Kidney tubule cell (primary cell): ENCODE measurements at places on chromosomes 2 and 18.
A peak's percentile ranks its signal among the peaks of the same experiment; 100 is the strongest.

GRCh38 chr2:79393806-79394484, 118.9 kb upstream of the CTNNA2 start:
- DNase-seq, result peak; percentile 38

GRCh38 chr2:24793761-24794435, 673 bp downstream of the CENPO start:
- peak; percentile 46 for DNase-seq

DNA sequence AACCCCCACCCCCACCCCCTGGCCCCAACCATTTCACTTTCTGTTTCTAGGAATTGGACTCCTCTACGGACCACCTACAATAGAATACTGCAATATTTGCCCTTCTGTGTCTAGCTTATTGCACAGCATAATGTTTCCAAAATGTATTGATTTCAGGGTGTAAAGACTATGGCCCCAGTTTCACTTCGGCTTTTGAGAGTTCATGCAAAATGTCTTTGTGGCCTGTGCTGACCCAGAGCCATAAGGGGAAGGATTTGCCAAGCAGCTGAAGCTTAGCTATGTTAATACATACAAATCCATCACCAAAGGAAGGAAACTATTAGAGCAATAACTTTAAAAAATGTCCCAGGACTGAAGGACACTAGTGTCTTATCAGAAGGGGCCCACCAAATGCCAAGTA, 11.2 kb upstream of the ATP9B start:
- no peak for DNase-seq

DNA sequence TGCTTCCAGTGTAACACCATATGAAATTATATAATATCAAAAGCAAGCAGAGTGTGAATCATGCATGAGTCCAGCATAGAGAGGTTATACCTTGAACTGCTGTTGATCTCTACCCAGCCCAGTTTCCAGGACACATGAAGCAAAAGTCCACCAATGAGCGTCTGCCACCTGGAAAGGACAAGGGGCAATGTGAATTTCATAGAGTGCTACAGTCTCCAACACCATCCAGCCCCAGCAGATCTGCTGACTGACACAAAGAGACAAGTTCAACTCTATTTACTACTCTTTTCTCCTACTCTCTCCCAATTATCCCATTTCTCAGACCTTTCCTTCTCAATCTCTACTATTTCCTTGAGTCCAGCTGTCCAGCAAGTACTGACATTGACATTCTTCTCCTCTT, 31.8 kb upstream of the RIOK3 start:
- no peak for DNase-seq

GRCh38 chr2:38850045-38850444, 25.7 kb downstream of the DHX57 start:
- DNase-seq, result no peak

GRCh38 chr18:13175266-13175665, 43.3 kb upstream of the LDLRAD4 start:
- DNase-seq, result no peak

GRCh38 chr2:191018643-191019119, 4.7 kb upstream of the STAT1 start:
- peak; percentile 97 for DNase-seq

DNA sequence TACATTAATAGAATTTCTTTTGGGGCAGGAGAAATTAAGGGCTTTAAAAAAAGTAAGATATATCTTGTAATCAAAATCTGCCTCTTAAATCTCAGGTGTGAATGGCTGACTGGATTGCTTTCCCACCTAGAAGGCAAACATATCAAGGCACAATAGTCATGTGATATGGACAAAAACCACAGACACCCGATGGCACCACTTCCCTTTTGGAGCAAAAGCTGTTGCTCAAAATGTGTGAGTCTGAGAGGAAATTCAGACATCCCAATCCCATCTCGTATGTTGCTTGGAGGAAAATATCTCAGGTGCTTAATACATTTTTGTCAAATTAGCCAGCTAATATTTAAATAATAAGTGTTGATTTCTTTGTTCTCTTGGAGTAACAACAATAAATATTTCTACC, 120.7 kb downstream of the KCNF1 start:
- no peak for DNase-seq

- no peak for DNase-seq
These were observed 23.4 kb downstream of the BCL11A start for GRCh38 chr2:60529785-60530627.

- DNase-seq, result no peak
These were observed 12.2 kb upstream of the HDAC4 start for GRCh38 chr2:239412905-239413603.
